ENCODE measurements at places on chromosomes 13 and 19. TPM values are rescaled to one million over a fixed set of nuclear protein-coding genes. Genes with fewer than 3 reads are reported as not detected.

Gene ERVK3-1
- 45.9 TPM for total RNA-seq

Gene CEACAM19
- 7.1 TPM for total RNA-seq

DNA sequence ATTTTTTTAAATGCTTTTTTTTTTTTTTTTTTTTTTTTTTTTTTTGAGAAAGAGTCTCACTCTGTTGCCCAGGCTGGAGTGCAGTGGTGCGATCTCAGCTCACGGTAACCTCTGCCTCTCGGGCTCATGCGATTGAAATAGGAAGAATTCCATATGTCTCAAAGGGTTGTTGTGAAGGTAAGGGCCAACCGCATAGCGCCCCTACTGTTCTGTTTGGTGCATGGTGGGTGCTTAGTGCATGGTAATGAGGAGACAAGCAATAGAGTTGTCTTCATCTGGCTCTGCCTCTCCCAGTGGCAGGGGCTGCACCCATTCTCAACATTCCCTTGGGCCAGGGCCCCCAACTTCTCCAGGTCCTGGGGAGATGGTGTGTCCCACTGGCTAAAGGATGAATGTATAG is 68.7 kb downstream of the RASL11A start:
- DNase-seq, result no peak

- DNase-seq, result no peak
These were observed 224.2 kb upstream of the STARD13 start for GRCh38 chr13:33509642-33510229.

- DNase-seq, result no peak
These were observed 71.6 kb upstream of the ZDHHC20 start for GRCh38 chr13:21530656-21531055.

All from vagina (tissue), 2 donors.